ENCODE measurements at places on chromosomes 1 and 21.

DNA sequence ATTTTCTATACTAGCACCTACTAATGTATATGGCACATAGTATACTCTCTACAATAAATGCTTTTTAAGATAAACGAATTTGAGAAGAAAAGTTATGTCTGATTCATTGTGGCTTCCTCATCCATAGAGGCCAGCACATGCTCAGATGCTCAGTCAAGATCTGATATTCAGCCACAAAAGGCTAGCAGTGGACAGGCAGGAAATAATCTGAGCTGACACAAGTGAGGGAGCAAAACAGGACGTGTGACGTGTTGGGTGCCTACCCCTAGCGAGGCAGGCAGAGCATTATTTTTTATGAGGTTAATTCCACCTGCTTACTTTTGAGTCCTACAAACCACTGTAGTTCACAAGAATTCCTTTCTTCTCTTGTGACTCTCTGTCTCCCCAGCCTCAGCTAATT lies 550.9 kb downstream of the SMYD3 start:
- DNase-seq, result no peak

GRCh38 chr1:46030876-46031660 lies 101.4 kb downstream of the PIK3R3 start:
- no peak for DNase-seq

- no peak for DNase-seq
These were observed 93.9 kb upstream of the BMP8A start for GRCh38 chr1:39397487-39397886.

DNA sequence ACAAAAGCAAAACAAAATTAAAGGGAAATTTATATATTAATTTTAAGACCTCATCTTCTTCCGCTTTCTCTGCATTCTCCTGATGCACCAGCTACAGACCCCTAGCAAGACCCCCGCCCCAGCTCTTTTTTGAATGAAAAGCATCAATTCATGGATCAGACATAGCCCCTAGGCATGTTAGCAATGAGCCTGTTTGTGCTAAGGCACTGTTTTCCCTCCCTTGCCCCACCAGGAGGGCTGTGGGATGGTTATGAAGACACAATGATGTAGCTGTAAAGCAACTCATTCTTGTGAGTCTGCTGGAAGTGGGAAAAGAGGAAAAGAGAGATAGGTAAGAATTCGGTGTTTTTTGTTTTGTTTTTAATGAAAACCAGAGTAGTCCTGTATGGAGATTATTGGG lies 88.5 kb upstream of the ZBTB18 start:
- DNase-seq, result no peak

- no peak for DNase-seq
These were observed 9.2 kb upstream of the ZNF644 start for GRCh38 chr1:91031081-91031480.

DNA sequence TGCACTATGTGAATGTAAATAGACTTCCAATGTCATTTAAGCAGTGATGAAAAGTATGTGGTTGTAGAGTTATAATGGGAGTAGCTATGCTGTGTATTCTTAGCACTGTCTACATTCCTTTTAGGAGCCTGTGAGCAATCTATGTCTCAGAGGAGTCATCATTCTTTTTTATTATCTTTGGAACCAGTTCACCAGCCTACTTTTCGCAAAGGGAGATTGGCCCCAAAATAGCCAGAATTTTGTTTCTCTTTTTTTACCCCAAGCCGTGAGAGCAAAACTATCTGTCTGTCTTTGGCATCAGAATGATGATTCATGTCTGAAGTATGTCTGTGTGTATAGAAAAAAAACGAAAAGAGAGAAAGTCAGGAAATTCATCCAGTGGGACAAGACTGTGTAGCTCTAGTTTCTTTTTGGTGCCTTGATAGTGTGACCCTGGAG lies 44.2 kb downstream of the OSBPL9 start:
- DNase-seq, result no peak

DNA sequence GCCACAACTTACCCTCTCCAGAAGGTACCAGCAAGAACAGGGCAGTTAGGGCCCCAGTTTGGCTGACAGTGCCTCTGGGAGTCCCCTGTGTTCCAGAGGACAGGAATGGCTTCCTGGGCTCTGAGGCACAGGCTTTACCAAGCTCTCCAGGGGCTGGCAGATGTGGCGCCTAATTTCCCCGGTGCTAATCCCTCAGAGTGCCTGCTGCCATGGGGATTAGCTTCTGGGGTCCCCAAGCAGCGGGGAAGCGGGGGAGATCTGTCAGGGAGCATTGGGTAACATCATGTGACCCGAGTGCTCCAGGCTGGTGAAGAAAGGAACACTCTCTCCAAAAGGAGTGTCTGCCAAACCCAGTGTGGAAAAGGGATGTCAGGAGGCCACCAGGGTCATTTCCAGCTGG lies at the start of gene LACTBL1:
TSS of gene LACTBL1 (minus strand) at position 107 of the 400 bp plus-strand sequence. CDS start 550 bp downstream, outside the sequence.
- no peak for DNase-seq

GRCh38 chr1:183038913-183039312 lies 15.7 kb downstream of the LAMC1 start:
- DNase-seq, result no peak

GRCh38 chr1:93692983-93693591 lies 11.4 kb upstream of the BCAR3 start:
- DNase-seq, result no peak

GRCh38 chr1:59008599-59009347 lies 224.9 kb upstream of the JUN start:
- DNase-seq, result no peak

DNA sequence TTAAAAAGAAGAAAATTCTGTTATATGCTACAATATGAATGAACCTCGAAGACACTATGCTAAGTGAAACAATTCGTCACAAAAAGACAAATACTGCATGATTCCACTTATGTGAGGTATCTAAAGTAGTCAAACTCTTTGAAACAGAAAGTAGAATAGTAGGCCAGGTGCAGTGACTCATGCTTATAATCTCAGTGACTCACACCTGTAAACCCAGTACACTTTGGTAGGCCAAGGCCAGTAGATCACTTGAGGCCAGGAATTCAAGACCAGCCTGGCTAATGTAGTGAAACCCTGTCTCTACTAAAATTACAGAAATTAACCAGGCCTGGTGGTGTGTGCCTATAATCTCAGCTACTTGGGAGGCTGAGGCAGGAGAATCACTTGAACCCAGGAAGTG lies 25.7 kb downstream of the EPHA10 start:
- DNase-seq, result no peak

DNA sequence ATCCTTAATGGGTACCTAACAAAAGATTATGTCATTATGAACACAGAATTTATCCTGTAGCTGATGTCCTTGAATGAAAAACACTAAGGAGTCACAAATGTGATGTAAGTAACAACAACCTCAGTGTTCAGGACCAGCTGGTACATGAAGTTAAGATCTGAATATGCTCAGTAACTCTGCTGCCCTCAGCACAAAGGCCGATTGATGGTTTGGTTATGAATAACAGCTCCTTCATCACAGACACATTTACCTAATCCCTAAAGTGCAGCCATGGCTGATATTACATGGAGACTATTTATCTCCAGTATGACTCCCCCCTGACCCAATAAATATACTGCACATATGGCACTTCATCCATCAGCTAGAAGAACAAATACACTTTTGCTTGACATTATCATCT lies 75.2 kb downstream of the PLPPR5 start:
- DNase-seq, result no peak

GRCh38 chr1:205047764-205048231 lies 4.8 kb downstream of the CNTN2 start:
- no peak for DNase-seq

GRCh38 chr1:50521703-50522102 lies 98.5 kb upstream of the DMRTA2 start:
- DNase-seq, result no peak

DNA sequence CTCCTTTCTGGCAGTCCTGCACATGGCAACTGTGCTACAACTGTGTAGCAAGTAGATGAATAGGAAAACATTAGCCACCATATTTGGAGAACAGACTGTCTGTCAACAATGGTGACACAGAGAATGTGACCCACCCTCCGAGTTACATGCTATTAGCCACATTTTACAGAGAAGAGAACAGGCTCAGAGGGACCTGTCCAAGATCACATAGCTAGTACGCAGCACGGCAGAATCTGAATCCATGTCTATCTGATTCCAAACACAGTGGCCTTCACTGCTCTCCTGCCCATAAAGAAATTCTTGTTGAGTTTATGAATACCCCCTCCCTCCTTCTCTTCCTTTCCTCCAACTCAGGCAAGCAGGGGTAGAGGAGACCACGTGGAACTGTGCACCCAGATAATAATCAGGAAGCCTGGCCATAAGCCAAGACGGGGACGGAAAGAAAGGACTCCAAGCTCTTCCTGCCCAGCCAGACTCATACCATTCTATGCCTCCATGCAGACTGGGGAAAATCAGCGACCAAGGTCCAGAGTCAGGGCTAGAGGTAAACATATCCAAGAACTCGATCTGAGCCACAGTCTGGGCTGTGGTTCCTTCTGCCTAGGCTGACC lies 78.8 kb downstream of the TRABD2B start:
- DNase-seq, result no peak

DNA sequence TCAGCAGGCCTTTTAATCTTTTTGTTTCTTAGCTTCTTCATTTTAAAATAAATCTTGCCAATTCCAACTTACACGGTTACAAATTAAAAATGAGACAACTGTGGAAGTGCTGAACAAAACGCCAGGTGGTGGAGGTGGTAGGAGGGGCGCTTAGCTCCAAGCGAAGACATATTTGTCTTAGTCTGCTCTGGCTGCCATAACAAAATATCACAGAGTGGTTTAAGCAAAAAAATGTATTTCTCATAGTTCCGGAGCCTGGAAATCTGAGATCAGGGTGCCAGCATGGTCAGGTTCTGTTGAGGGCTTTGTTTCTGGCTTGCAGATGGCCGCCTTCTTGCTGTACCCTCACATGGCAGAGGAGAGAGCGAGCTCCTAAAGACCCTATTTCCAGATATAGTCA lies 14.9 kb downstream of the IER5 start:
- DNase-seq, result no peak

DNA sequence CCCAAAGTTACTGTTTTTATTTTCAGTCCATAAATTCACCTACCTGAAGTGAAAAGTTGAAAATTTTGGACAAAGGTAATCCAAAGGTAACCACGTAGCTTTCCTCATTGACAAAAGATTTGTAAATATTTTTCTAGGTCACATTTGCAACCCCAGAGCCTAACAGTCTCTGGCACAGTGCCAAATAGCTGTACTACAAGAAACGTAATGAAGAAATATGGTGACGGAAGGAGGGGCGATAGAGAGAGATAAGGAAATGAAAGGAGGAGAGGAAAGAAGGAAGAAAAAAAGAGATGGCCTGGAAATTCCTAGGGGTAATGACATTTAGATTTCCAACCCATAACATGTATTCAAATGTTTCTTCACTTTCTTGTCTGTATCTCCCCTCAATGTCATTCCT lies 159.4 kb downstream of the BARHL2 start:
- DNase-seq, result no peak

GRCh38 chr1:201610858-201611257 lies 71.9 kb downstream of the NAV1 start:
- DNase-seq, result no peak

DNA sequence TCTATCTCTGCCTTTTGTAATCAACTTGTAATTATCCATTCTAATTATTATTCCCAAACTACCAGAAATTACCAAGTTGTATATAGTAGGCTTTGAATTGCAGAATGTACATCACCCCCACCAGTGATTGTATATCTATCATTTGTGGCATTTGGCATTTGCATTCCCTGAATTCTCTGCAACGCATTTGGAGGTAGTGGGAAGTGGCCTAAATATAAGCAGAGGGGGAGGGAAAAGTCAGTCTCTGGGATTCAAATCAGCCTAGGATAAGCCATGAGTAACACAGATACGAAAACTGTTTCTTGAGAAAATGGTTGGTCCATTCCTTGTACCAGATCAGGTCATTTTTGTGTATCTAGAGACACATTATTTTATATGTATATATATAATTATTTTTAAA lies 20.7 kb downstream of the DDX20 start:
- DNase-seq, result no peak

- DNase-seq, result no peak
These were observed 15.1 kb upstream of the TUT4 start for GRCh38 chr1:52567943-52568342.

GRCh38 chr21:34091607-34092006 lies 18.2 kb downstream of the MRPS6 start:
- no peak for DNase-seq

- DNase-seq, result no peak
These were observed 243.4 kb downstream of the RHOU start for GRCh38 chr1:228978484-228979324.

DNA sequence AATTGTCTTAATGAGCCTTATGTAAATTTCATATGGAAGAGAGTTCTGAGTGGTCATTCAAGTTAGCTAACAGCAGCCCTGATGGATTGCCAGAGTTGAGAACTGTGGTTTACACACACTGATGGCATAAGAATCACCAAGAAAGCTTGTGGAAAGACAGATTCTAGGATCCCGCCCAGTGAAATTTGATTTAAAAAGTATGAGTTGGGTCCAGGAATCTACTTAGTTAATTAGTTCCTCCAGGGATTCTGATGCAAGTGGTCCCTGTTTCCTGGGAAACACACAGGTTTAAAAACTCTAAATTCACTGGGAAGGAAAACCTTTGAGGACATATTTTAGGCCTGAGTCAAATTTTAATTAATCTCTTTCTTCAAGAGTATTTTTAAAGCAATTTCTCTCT lies 144.3 kb downstream of the NTPCR start:
- no peak for DNase-seq

- DNase-seq, result no peak
These were observed 34.9 kb downstream of the DNAJC11 start for GRCh38 chr1:6666696-6667095.

- no peak for DNase-seq
These were observed 15.8 kb upstream of the REG4 start for GRCh38 chr1:119827010-119827409.

- no peak for DNase-seq
These were observed 4.5 kb downstream of the DHCR24 start for GRCh38 chr1:54882519-54882918.

DNA sequence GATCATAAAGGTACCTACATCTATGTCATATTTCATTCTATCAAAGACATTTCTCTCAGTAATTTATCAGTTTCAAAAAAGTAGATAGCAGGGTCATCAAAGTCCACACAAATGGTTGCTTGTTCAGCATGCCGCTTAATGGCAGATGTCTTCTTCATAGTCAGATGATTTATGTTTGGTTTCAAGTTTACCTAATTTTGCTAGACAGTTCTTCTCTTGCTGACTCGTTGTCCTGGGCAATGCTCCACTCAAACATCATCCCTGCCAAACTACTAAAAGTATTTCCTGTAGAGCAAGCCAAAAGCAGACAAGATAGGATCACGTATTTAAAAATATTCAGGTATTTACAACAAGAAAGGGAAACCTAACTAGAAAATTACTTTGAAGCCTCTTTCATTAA lies 13.6 kb downstream of the NUP210L start:
- no peak for DNase-seq

GRCh38 chr1:6962996-6963911 lies 178.0 kb downstream of the CAMTA1 start:
- no peak for DNase-seq
